ENCODE measurements at places on chromosomes 11 and 22.
A peak's percentile ranks its signal among the peaks of the same experiment; 100 is the strongest.

DNA sequence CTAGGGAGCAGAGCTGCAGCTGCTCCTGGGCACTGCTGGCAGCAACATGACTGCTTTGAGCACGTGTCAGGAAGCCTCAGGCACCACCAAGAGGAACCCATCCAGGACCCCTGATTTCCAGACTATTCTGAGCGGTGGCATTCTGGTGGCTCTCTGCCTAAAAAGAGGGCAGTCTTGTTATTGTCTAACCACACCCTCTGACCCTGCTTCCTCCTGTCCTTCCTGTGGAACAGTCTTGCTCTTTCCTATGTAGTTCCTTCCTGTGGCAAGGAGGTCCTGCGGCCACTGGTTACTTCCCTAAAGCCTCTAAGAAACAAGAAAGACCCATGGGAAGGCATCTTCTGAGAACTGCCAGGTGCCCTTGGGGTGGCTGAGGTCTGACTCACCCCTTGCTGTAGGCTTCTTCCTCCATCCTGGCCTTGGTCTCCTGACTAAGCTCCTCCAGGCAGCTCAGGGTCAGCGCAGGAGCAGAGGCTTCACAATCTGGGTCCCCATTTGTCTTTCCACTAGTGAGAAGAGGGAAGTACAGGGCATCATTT is 13.1 kb upstream of the LYVE1 start:
- no peak for DNase-seq

DNA sequence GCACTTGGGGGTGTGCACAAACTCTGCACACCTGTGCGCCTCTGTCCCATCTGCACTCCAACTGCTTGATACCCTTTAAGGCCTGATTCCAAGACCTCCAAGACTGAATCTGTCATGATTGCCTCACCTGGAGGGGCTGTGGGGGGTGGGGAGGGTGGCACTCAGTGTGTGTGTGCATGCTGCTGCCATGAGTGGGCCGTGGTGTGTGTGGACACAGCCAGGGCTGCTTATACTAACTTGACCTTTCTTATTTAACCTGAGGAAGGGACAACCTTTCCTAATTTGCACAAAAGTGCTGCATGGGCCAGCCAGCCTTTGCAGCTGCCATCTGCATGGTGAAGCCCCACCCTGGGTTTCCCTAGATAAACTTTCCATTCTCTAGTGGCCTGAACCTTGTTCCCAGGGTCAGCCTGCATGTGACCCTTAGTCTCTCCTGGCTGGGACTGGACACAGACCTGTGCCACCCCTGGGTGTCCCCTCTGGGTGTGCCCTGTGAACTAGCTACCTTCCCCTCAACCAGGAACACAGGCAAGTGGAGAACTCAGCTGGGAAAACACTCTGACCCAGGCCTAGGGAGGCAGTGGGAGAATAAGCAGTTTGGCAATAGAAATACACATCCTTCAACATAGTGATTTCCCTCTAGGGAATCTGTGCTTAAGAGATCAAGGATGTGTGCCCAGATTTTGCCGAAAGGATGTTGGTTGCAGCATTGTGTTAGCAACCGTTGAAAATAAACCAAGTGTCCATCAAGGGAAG is 45.4 kb upstream of the DKK3 start:
- no peak for DNase-seq

- DNase-seq, result peak; percentile 22
Measured at GRCh38 chr22:32723643-32724042, 77.9 kb upstream of the TIMP3 start.

- DNase-seq, result no peak
Measured at GRCh38 chr11:21316591-21316990, 647.2 kb downstream of the NELL1 start.

DNA sequence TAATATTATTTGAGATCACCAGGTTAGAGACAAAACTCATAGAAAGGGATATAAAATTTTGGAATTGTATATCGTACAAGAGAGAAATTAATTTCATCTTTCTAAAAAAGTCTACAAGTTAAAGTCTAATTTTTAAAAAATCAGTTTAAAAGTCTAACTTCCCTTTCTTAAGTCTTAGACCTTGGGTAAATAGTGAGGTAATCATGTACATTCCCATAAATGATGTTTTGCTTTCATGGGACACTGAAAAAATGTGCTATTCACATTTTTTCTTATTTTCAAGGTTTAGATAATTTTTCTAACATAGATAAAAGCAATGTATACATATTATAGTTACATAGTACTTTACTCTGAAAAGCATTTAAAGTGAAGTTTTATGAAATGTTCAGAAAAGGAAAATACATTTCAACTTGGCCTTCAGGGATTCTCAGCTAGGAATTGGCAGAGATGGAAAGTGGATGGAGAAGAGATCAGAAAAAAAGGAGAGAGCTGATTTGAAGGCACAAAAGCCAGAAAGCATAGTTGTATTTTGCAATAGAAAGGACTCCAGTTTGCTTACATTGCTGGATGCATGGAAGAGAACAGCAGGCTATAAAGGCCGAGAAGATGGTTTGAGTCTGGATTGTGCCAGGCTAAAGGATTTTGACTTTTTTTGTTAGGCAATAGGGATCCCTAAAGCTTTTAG is 194.0 kb downstream of the CASP12 start:
- no peak for DNase-seq

DNA sequence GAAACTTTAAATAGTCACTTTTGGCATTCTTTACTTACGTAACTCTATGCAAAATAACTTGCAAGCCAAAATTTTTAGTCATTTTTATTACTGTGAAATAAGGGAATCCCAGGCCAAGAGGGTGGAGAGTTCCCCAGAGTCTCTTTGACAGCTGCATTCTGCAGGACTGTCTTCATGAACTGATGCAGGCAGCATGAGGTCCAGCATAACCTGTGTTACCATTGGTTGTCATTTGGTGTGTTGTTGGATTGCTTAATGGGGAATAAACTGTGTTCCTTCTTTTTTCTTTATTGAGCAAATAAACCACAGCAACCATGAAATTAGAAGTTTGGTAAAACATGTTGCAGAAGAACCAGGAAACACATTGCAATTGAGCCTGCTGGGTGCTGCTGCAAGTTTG is 24.6 kb downstream of the MMP27 start:
- no peak for DNase-seq

DNA sequence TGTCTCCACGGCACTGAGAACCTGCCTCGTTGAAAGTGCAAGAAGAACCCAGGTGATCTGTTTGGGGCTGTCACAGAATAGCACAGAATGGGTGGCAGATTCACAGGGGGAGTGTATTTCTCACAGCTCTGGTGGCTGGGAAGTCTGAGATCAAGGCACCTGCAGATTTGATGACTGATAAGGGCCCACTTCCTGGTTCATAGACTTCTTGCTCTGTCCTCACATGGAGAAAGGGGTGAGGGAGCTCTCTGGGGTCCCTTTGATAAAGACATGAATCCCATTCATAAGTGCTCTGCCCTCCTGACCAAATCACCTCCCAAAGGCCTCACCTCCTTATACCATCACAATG is 198.5 kb upstream of the SORL1-AS1 start:
- no peak for DNase-seq

DNA sequence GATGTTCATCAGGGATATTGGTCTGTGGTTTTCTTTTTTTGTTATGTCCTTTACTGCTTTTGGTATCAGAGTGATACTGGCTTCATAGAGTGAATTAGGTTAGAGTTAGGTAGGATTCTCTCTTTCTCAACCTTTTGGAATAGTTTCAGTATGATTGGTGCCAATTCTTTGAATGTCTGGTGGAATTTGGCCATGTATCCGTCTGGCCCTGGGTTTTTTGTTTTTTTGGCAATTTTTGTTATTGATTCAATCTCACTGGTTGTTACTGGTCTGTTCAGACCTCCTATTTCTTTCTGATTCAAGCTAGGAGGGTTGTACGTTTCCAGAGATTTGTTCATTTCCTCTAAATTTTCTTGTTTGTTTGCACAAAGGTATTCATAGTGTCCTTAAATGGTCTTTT is 54.4 kb downstream of the ATXN10 start:
- DNase-seq, result no peak

Data from stimulated activated CD4-positive, alpha-beta T cell treated with anti-CD3 and anti-CD28 coated beads, Interleukin-12 subunit alpha, Interleukin-12 subunit beta, amount 100 ng/mL, for 48 hours (primary cell).